ENCODE measurements at places on chromosomes 2 and 18. TPM values are rescaled to one million over a fixed set of nuclear protein-coding genes. Genes with fewer than 3 reads are reported as not detected.
A peak's percentile ranks its signal among the peaks of the same experiment; 100 is the strongest.

GRCh38 chr2:10172033-10172871 lies 49.7 kb downstream of the RRM2 start:
- no peak for DNase-seq

GRCh38 chr18:49572611-49573345 lies 10.9 kb downstream of the LIPG start:
- DNase-seq = no peak

- DNase-seq = no peak
These were observed 179.8 kb upstream of the RBBP8 start for GRCh38 chr18:22753130-22753831.

DNA sequence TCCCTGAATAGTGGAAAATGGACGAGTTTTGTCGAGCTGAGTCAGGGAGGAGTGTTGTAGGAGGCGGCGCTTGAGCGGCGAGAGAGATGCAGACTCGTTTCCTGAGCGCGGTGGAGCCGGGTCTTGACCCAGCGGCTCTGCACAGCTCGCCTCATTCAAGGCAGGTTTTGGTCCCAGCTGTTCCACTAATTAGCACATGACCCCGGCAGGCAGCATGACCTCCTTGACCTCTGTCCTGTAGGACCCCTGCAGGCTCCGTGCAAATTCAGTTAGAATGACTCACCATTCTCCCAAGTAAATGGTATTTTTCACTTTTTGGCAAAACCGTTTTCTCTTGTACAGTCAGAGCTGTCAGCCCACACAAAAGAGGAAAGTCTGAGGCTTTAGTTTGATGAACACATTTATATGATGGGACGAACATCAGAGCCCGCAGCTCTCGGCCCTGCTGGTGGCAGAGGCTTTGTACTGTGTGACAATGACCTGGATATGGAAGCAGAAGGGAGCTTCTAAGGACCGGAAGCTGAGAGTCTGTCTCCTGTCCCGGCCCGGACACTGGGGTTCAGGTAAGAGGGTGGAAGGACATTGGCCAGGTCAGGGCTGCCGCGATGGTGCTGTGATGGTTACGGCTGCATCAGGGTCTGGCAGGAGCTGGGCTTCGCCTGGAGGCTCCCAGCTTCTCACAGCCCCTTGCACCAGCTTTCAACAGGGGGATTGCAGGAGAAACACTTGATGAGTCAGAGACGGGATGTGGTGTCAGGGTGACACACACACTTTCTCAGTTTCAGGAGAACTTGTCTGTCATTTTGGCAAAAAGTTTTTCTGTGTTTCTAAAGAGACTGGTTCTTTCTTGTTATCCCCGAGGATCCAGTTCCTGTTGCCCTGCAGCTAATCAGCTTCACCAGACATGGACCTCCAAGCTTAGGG lies 29.9 kb upstream of the ALKAL2 start:
- DNase-seq = peak; percentile 89

DNA sequence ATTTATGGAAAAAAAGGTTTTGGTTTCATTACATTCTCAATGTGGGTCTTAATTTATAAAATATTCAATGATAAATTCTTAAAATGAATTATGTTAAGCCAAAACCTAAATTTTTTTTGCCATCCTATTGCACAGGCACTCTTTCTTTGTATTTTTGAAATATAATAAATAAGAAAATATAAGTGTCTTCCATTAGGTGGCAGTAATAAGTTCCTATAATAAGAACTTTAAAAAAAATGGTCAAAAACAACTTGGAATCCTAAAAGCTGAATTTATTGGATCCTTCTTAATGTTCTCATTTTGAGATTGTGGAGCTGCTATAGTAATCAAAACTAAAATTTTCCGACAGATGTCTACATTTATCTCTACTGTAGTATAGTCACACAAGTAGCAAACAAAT lies 5.7 kb downstream of the CALCRL start:
- no peak for DNase-seq

DNA sequence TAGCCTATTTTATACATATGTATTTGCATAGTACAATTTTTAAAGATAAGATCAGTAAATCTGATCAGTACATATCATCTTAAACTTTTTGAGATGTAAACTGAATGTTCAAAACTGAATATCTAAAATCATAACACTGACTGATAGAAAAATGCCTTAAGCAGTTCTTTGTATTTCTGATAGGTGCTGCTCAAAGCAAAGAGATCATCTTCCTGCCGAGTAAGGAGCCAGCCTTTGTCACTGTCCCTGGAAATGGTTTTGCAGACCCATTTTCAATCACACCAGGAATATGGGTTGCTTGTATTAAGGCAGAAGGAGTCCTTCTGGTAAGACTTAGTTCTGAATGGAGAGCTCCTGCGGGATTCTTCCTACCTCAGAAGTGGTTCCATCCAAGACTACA lies 135.0 kb downstream of the LAMA3 start:
- DNase-seq = no peak

DNA sequence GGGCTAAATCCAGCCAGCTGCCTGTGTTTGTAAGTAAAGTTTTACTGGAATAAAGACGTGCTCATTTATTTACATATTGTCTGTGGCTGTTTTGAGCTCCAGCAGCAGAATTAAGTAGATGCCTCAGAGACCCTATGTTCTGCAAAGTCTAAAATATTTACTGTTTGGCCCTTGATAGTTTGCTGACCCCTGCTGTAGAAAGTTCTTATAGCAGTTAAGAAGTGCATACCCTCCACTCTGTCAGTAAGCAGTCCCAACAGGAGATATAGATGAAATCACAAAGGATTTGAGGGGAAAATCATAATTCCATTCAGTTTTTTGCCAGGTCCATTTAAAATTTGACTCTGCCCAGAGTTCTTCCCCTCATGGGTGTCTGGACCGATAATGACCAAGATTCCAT lies 50.1 kb upstream of the ITM2C start:
- no peak for DNase-seq

- DNase-seq = no peak
These were observed 86.2 kb upstream of the HS6ST1 start for GRCh38 chr2:128404709-128405466.

Gene CHRND
- not detected for total RNA-seq

Gene RAMP1
- 12.9 TPM for total RNA-seq

Gene FAM110C
- 0.57 TPM for total RNA-seq

Gene KATNAL2
- 3.7 TPM for total RNA-seq

Gene PLB1
- 0.83 TPM for total RNA-seq
